Calu3 (cell line): ENCODE measurements at places on chromosomes 1 and 21. TPM values are rescaled to one million over a fixed set of nuclear protein-coding genes. Genes with fewer than 3 reads are reported as not detected.

- DNase-seq: no peak
Measured at GRCh38 chr1:71635568-71635967, 554.7 kb upstream of the ZRANB2 start.

DNA sequence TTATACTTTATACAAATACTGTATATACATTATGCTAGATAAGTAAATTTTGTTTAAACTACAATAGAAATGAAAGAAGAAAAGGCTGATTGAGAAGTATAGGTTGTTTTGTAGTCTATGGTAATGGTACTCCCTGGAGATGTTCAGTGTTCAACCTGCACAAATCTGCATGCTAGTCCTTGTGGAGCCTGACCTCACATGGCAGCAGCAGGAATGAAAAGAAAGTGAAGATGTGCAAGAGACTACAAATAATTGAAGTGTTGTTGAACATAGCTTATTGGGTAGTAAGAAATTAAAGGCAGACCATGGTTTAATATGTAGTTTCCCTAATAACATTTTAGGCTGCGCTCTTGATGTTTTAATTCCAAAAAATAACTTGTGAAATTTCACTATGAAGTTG is 201.2 kb downstream of the TGFB2 start:
- DNase-seq: peak; percentile 24

DNA sequence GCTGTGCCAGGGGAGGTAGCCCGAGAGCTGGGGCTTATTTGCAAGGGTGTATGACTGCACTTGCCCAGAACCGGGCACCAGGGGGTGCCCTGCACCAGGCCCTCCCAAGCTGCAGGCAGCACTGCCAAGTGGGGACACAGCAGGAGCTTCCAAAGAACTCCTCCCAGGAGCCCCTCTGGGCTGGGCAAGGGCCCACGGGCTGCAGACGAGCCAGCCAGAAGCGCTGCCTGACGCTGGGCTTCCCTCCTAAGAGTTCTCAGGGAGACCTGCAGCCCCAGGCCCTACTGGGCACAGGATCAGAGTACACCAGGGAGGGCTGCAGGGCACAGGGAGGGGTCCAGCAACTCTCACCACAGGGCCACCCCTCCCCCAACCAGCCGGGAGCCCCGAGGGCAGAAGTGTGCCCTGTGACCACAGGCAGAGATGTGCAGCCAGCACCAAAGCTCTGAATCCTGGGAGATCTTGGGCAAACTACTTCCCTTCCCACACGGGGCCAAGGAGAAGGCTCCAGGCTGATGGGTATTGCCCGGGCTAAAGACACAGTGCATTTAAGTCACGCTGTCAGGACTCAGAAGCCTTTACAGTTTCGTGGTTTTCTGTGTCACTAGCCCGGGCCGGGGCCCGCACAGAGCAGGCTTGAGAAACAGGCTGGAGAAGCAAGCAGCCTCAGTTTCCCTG is 63.4 kb downstream of the KCNAB2 start:
- peak; percentile 66 for DNase-seq

- DNase-seq: no peak
Measured at GRCh38 chr21:33101300-33101911, 31.5 kb downstream of the OLIG1 start.

DNA sequence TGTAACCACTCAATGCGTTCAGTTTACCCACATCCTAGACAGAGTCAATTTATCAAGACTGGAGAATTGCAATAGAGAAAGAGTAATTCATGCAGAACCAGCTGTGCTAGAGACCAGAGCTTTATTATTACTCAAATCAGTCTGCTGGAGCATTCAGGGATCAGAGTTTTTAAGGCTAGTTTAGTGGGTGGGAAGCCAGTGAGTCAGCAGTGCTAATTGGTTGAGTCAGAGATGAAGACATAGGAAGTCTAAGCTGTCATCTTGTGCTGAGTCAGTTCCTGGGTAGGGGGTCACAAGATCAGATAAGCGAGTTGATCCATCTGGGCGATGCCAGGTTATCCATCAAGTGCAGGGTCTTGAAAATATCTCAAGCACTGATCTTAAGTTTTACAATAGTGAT is 499.6 kb downstream of the MRPL39 start:
- no peak for DNase-seq

DNA sequence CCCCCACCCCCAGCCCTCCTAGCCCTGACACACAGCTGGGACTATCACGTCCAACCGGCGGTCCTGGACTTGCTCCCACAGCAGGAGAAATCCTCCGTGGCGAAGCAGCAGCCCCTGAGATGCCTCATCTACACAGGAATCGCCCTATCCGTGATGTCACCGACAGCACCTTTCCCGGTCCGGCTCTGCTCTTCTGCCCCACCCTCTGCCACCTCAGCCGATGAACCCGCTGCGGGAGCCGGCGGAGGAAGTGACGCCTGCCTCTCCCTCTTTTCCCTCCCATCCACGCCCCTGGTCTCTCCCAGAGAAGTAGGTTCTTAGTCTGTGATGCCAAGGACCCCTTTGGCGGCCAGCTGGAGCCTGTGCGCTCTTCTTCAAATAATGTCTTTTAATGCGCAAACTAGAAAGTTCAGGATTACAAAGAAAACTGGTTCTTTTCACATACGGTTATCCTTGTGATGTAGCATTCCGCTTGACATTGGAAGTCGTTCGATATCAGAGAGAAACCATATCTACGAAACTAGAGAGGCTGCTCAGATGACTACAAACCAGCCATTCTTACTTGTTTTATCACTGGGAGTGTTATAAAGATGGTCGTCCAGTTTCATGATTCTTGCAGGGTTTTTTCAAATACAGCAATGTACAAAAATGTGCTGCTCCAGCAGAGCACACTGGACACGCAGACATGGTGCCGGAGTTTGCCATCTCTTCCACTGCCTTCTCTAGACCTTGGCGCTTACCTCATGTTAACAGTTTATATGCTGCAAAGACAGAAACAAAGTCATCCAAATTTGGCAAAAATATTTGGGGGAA is 120.3 kb downstream of the PPIAL4G start:
- DNase-seq: peak; percentile 34

DNA sequence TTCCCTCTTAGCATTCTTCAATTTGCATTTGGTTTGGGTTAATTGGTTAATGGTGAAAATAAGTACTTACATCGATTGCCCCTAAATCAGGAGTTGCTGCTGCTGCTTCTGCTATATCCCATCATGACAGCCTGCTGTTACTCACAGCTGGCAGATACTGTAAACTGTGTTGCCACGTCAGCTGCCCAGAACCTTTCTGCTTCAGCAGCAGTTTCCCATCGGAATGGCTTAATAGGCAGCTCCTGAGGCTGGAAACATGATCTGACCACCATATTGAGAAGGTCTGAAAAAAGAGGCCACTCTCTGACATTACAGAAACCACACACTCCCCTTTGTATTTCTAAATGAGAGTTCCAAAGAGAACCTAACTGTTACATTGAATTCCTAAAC is 14.3 kb upstream of the SEC16B start:
- DNase-seq: no peak

GRCh38 chr1:202107321-202107761 is 15.4 kb upstream of the GPR37L1 start:
- peak; percentile 94 for DNase-seq

Gene ST6GALNAC5
- total RNA-seq: 1.3 and 2.0 TPM in 2 replicates

- no peak for DNase-seq
Measured at GRCh38 chr1:28026329-28026728, 62.1 kb downstream of the EYA3 start.

Gene PIAS3
- 38.3 and 40.1 TPM in 2 replicates for total RNA-seq

Gene FAM167B
- total RNA-seq: 1.5 and 1.8 TPM in 2 replicates

- no peak for DNase-seq
Measured at GRCh38 chr1:115325874-115326273, 12.2 kb downstream of the NGF start.

Gene HES5
- not detected in 2 replicates for total RNA-seq

DNA sequence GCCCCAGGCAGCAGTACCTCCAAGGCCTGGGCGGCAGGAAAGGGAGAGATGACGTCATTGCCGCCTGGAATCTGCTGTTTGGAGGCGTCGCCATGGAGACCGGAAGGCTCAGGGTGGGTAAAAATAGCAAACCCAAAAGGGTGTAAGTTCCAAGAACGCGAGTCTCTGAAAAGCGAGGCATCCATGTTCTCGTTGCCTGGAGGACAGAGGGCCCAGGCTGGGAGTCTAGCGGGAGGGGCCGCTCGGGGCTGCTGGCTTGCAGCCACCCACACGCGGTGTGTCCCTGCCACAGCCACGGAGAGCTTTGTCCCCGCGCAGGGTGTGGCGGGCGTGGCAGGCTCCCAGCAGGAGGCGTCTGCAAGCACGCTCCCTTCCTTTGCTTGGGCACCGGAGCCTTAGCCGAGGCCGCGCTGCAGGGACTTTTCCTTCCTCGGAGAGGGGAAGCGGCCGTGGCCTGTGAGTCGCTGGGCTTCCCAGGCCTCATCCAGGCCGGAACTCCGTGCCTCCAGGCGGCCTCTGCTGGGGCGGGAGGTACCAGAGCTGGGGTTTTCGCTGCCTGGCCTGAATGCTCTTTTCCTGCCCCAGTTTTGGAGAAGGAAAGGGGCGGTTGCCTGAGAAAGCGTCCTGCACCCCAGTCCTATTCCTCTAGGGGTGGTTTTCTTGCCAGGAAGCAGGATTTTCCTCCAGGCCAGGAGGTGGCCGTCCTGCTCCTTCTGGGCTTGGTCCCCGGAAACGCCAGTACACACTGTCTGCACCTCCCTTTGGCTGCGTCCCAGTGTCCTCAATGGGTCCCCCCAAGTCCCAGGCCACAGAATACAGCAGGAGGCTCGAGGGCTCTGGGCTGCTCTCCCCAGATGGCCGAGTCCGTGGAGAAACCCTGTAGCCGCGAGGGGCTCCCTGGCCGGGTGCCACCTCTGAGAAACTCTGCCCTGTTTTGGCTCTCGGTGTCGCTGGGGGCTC is 15.3 kb upstream of the SKI start:
- peak; percentile 74 for DNase-seq

GRCh38 chr1:158422212-158422611 is 3.8 kb downstream of the OR10K2 start:
- DNase-seq: no peak

DNA sequence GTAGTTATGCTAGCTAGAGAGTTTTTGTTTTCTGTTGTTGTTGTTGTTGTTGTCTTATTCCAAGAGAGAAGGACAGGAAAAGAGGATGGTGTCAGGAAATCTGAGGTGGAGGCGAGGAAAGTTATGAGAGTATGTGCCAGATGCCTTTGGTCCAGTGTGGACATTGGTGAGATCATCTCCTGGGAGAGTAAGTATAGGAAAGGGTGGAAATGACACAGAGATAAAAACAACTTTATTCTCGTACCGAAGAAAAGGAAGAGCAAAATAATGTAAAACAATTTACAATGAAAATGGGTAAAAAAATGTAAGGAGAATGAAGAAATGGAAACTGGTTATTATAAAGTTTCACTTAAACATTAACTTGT is 97.4 kb upstream of the ADGRL2 start:
- DNase-seq: no peak

- DNase-seq: no peak
Measured at GRCh38 chr1:84700070-84700469, 9.8 kb upstream of the SSX2IP start.

Gene GUCA2A
- not detected in 2 replicates for total RNA-seq

GRCh38 chr1:40315795-40316594 is 1.1 kb downstream of the COL9A2 start:
- DNase-seq: no peak

DNA sequence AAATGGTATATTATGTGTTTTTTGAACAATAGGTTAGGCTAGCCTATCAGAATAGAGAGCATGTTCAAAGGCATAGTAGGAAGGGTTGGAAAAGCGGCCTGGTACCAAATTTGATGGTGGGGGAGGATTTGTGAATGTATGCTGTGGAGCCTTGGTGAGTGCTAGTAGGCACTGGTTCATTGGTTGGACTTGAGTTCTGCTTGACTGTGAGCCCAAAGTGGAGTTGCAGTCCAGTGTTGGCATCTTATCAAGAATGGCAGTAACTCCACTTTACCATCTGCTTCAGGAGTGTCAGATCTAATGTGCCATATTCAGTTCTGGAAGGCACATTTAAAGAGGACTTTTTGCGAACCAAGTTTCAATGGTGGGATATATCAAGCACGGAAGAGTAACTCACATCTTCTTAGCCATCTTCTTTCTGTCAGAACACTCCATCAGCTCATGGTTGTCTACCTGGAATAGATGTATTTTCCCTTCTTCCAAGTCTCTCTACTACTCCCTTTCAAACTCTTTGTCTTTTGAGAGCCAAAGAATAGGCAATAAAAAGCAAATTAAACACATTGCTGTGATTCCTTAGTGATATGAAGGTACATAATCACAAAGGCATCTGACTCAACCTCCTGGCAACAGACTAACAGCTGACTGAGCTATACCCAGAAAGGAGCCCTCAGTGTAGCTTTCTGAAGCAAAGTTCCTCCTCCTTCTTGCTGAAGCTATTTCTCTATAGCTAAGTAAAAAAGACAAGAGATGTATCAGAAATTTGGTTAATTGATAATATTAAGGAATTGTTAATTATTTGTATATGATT is 21.7 kb downstream of the LRRC8B start:
- no peak for DNase-seq

GRCh38 chr1:11132563-11133293 is 33.1 kb upstream of the EXOSC10 start:
- DNase-seq: no peak

Gene IFI44L
- total RNA-seq: 82.0 and 230 TPM in 2 replicates

DNA sequence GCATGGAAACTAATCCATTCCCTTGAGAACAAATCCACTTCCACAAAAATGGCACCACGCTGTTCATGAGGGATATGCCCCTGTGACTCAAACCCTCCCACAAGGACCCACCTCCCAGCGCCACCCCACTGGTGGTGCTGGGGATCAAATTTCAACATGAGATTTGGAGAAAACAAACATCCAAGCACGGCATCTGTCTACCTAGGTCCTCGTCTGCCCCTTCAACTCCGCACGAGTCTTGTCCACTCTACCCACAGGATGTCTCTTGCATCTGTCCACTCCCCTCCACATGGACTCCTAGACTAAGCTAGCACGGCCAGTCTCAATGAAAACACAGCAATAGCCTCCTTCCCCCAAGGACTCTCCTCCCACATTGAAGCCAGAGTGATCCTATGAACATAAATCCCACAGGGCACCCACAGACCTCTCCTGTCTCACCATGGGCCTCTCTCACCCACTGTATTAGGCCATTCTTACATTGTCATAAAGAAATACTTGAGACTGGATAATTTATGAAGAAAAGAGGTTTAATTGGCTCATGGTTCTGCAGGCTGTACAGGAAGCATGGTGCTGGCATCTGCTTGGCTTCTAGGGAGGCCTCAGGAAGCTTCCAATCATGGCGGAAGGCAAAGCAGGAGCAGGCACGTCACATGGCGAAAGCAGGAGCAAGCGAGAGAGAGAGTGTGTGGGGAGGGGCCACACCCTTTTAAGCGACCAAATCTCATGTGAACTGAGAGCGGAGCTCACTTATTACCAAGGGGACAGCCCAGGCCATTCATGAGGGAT is 101.4 kb downstream of the TOMM20 start:
- no peak for DNase-seq

- peak; percentile 67 for DNase-seq
Measured at GRCh38 chr1:172662464-172663109, 3.7 kb downstream of the FASLG start.

- no peak for DNase-seq
Measured at GRCh38 chr1:147109762-147110161, 62.5 kb downstream of the PRKAB2 start.

Gene PTGS2
- 64.2 and 78.2 TPM in 2 replicates for total RNA-seq

DNA sequence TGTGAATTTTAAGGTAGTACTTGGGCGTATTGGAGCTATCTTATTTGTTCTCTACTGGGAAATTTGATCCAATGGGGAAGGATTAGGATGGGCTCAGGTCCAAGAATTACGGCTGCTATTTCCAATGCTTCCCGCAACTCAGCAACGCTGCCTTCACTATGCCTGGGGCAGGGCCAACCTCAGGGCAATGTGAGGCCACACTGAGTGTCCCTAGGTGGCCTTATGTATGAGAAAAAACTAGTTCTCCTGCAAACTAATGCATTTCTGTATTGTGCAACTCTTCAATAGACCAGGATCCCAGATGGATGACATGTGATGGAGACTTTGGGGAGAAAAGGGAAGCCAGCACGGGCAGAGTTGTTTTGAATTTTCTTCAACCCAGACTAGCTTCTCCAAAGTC is 168.1 kb downstream of the DUSP10 start:
- peak; percentile 13 for DNase-seq
